ENCODE measurements at places on chromosomes 7 and 10. TPM values are rescaled to one million over a fixed set of nuclear protein-coding genes. Genes with fewer than 3 reads are reported as not detected.

RGR gene
- 0.39 TPM for total RNA-seq

TCF7L2 gene
- total RNA-seq: 114 TPM

RNF32 gene
- 2.8 TPM for total RNA-seq

IFIT1B gene
- total RNA-seq: not detected

OR6V1 gene
- total RNA-seq: not detected

CCL26 gene
- 0.78 TPM for total RNA-seq

RET gene
- 1.5 TPM for total RNA-seq

AKR1B1 gene
- 26.8 TPM for total RNA-seq

ATG9B gene
- not detected for total RNA-seq

GRCh38 chr10:12583891-12584595 lies 234.7 kb downstream of the CAMK1D start:
- DNase-seq: no peak

GRCh38 chr10:21675157-21675796 lies 141.2 kb downstream of the MLLT10 start:
- DNase-seq: peak; percentile 39

- no peak for DNase-seq
Observed at GRCh38 chr7:3003936-3004335, 39.7 kb downstream of the CARD11 start.

- no peak for DNase-seq
Observed at GRCh38 chr10:48683868-48684267, 805 bp upstream of the WDFY4 start.

DNA sequence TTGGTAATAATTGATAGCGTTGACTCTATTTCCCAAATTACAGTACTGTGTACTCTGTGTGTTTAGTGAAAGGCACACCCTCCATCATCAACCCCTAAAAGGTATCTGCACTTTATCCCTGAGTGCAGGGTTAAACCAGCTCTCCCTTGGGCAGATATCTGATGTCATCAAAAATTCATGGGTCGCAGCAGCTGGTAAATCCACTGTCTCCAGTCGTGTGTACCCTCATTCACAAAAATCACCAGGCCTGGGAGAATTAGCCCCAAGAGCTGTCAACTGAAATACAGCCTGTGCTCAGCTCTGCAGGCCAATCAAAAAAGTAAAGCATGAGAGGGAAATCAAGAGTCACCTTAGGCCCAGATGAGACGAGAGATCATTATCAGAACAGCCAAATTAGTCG lies 103.7 kb downstream of the HIP1 start:
- no peak for DNase-seq

GRCh38 chr7:83366629-83367028 lies 203.9 kb upstream of the PCLO start:
- DNase-seq: no peak

GRCh38 chr10:132290631-132291030 lies 17.1 kb downstream of the STK32C start:
- no peak for DNase-seq

DNA sequence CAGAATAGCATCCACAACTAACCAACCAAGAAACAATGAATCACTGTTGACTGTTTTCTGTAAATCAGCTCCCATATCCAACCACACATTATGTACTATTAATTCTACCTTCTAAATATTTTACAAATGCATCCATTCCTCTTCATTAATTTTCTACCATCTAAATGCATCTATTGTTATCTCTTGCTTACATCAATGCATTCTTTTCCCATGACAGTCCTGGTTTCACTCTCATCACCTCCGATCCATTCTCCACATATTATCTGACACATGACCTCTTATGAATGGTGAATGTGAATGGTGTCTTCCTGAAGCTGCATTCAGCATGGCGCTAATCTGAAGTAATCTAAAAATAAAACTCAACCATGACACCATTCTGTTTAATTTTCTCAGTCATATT lies 153.8 kb upstream of the CALCR start:
- no peak for DNase-seq

- no peak for DNase-seq
Observed at GRCh38 chr10:50393784-50394467, 142.6 kb upstream of the ASAH2 start.

GRCh38 chr10:24331457-24331856 lies 122.5 kb downstream of the KIAA1217 start:
- DNase-seq: peak; percentile 78

- DNase-seq: no peak
Observed at GRCh38 chr10:102505462-102506115, 1.8 kb downstream of the SUFU start.

- DNase-seq: no peak
Observed at GRCh38 chr10:130191380-130191779, 55.2 kb downstream of the GLRX3 start.

GRCh38 chr7:116150588-116150987 lies 59.8 kb upstream of the TES start:
- no peak for DNase-seq

GRCh38 chr7:151243408-151244195 lies 4.9 kb downstream of the SMARCD3 start:
- no peak for DNase-seq

DNA sequence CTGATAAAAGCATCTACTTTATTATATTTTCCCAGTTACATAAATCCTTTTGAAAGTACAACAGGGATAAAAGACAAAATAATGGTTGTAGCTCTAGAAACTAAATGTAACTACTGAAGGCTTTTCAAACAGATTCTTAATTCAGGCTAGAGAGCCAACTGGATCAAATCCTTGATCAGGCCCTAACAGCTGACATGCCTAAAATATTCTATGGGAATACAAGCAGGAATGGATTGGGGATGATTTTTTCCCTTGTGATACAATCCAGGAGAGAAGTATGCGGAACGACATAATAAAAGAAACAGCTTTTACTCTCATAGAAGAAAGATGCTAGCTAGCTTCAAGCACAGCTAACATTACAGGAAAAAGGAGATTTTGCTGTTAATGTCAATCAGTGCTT lies 49.0 kb downstream of the NT5C2 start:
- no peak for DNase-seq

All from left colon (tissue), 2 donors.